ENCODE measurements at places on chromosomes 6 and 20.

- no peak for DNase-seq
These were observed 109.7 kb downstream of the FAM120B start for GRCh38 chr6:170416303-170416702.

- DNase-seq = no peak
These were observed 14.9 kb upstream of the MAPK13 start for GRCh38 chr6:36115412-36115811.

DNA sequence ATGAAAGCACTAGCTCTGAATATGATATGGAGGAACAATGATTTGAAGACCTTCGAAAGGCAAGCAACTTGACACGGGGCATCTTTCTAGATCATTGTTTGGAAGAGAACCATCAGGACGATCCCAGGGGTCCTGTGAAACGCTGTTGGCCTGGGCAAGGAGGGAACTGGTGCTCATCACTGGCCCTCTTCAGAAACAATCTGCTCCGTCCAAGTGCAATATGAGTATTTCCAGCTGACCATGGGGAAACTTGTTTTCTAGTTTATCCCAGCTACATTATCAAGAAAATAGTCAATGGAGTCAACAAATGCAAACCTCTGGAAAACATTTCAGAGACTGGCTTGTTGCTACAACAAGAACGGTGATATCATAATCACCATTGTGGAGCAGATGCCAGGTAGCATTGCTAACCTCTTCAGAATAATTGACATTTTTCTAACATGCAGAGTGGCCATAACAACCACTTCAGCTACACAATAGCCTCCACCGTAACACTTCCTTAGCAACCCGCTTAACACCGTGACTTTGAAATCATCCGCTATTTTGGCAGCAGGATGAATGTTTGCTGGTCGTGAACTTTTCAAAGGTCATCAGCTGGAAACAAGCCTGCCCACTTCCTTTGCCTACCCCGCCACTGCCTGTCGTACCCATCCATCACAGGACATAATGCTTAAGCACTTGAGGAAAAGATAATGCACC, 112.0 kb upstream of the PDE10A start:
- no peak for DNase-seq

DNA sequence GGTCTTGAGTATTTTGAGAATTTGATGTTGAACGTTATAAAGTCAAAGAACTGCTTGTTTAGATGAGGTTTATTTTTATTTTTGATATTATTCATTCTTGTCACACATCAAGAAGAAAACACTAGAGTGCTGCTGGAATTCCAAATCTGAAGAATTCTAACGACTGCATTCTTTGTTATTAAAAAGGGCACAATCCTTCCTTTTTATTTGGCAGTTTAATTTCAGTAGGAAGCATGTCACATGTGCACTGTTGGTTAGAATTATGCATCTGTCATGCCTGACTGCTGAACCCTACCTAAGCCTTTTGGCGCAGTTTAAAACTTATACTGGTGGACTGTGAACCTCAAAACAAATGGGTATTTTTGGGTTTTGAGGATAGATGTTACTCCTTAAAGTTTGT, 4.0 kb downstream of the ID4 start:
- no peak for DNase-seq

DNA sequence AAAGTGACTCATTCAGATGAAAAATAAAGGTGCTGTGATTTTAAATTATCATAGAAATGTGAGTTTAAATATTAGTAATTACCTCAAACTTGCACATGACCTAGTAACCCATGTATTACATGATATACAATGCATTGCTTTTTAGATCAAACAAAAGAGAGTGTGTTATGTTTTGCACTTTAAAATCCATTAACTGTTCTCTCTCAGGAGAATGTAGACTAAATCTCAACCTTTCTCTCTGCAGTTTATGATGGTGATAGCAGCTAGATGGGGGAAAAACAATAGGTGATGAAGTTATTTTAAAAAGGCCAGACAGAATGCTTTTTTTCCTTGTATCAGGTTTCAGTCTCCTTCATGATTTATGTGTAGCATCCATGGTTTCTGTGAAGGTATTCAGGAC, 404.4 kb upstream of the RNF217 start:
- DNase-seq = no peak

- DNase-seq = peak; percentile 78
These were observed 287.6 kb downstream of the PHF3 start for GRCh38 chr6:63923139-63923739.
